ENCODE measurements at places on chromosomes 5 and 9.

- DNase-seq: no peak
These were observed 487.7 kb downstream of the SEMA5A start for GRCh38 chr5:9058161-9058560.

GRCh38 chr9:118578467-118578866 is 790.8 kb downstream of the BRINP1 start:
- DNase-seq: no peak

- DNase-seq: no peak
These were observed 7.9 kb upstream of the INSL6 start for GRCh38 chr9:5193345-5193744.

- no peak for DNase-seq
These were observed 969 bp downstream of the CLK4 start for GRCh38 chr5:178625679-178626483.

DNA sequence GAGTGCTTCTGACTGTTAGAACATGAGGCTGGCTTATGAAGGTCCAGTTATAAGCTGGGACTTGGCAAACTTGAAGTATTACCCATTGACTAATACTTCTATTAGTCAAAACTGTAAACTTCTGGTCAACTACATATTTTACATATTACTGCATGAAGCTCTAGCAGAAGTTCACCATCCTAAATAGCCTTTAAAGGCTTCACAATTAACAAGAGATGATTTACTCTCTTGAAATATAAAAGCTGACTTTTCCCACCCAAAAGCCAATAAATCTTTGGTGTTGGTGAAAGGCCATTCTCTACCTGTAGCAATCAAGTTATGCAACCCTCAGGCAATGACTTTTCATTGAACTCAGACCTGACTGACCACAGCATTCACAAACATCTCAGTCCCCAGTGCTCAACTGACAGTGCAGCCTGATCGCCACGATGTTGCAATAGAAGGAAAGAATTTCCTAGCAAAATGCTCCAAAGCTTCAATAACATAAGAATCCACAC is 345.6 kb downstream of the EBF1 start:
- no peak for DNase-seq

DNA sequence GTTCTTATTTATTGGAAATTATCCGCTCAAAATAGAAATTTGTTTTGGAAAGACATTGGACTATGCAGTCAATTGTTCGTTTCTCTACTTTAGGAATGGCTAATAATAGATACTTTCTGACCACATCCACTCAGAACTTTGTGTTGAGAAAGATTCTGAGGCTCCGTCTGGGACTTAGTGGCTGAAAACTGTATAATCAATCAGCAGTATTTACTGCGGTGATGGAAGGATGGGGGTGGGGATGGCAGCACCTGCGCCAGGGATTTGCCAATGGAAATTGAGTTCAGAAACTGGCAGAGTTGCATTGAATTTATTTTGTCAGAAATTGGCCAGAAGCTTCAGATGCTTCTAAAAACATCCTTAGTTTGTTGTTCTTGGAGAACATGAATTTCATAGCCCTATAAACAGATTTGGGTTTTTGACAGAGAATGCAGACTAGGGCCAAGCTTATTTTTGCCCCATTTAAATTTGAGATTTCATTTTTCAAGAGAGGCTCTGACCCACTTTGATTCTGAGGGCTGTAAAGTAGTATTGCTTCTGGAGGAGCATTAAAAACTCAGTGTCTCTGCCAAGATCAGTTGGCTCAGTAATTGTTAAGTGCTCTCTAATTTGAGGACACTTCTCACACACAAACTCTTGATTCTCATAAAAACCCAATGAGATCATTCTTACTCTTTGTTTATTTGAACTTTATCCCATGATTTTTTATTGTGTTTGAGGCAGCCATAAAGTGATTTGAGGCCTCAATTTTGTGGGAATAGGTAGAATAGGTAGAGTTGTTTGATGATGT is 215.1 kb downstream of the CD180 start:
- no peak for DNase-seq

Data from activated naive CD8-positive, alpha-beta T cell treated with anti-CD3 and anti-CD28 coated beads, Interleukin-2, amount 50 U/mL, for 16 hours (primary cell).